ENCODE measurements at places on chromosomes 4 and X. TPM values are rescaled to one million over a fixed set of nuclear protein-coding genes. Genes with fewer than 3 reads are reported as not detected.

DNA sequence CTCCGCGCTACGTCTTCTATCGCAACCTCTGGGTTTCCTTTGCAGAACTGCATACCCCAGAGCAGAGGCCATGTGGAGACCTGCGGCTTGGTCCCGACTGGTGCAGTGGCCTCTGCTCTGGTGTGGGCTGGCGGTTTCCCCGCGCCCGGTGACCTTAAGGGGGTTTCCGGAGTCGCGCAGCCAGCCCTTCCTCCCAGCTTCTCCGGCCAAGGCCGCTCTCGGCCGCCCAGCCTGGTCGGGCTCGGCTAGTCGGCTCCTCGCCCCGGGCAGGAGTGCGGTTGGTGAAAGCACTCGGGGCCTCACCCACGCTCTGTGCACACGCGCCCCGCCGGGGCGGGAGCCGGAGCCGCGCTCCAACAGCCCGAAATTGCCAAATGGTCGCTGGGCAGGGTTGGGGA is 84.9 kb downstream of the BCOR start:
- DNase-seq, result peak; percentile 70

- no peak for DNase-seq
Observed at GRCh38 chr4:112023402-112023950, 121.8 kb upstream of the FAM241A start.

The PSMD10 gene
- 17.9 TPM for total RNA-seq

The ARHGAP36 gene
- total RNA-seq, result not detected

The IBSP gene
- not detected for total RNA-seq

- DNase-seq, result no peak
Observed at GRCh38 chr4:26031704-26032103, 117.7 kb downstream of the SMIM20 start.

Measured in Right ventricle myocardium superior (tissue), 1 donor.